Karpas-422 (cell line): ENCODE measurements at places on chromosomes 3 and 15.

GRCh38 chr3:142987707-142988106 lies 13.7 kb upstream of the U2SURP start:
- DNase-seq: no peak

GRCh38 chr15:40830884-40831283 lies 2.4 kb upstream of the PPP1R14D start:
- no peak for DNase-seq

GRCh38 chr3:197561926-197562325 lies 6.2 kb upstream of the BDH1 start:
- no peak for DNase-seq

GRCh38 chr3:66532160-66532587 lies 31.4 kb upstream of the LRIG1 start:
- DNase-seq: no peak

GRCh38 chr15:74174219-74174957 lies 878 bp downstream of the ISLR start:
- DNase-seq: no peak

- no peak for DNase-seq
Observed at GRCh38 chr3:41258239-41258800, 59.0 kb downstream of the CTNNB1 start.

DNA sequence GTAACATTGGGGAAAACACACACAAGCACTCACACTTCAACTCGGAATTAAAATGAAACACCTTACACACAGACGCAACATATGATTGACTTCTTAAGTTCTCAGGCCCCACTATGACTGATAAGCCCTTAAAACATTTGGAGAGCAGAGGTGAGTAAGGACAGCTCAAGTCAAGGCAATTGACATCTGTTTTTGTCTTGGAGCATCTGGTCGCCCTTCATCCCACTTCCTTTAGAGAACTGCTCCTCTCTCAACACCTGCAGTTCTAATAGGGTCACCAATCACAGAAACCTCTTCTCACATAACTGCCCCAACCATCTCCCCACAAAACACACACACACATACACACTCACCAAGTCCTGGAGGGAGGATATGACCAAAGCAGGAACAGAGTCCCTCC lies 43.4 kb downstream of the ERC2 start:
- DNase-seq: no peak

DNA sequence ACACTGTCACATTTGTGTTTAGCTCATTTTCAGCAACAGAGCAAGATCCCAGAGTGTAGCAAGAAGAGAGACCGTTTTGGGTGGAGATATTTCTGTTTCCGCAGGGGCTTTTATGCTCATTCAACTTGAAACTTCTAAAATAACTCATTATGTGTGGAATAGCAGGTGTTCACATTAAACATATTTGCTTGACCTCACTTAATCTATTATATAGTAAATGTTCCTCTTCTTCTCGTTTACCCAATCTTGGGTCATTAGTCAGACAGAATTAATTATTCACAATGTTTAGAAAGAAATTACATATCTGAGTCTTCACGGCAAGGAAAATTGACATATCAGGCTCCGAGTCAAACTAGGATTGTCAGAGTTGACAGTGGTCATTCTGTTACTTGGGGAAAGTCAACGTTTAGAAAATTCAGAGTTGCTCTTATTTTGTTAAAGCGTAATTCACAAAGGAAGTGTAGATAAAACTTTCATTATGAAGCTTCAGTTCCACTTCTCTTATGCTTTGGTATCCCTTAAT lies 222.9 kb downstream of the TPRG1 start:
- DNase-seq: no peak

- no peak for DNase-seq
Observed at GRCh38 chr3:42032693-42033349, 58.3 kb upstream of the TRAK1 start.

GRCh38 chr3:68206524-68207117 lies 552.2 kb upstream of the SUCLG2 start:
- DNase-seq: peak; percentile 70

DNA sequence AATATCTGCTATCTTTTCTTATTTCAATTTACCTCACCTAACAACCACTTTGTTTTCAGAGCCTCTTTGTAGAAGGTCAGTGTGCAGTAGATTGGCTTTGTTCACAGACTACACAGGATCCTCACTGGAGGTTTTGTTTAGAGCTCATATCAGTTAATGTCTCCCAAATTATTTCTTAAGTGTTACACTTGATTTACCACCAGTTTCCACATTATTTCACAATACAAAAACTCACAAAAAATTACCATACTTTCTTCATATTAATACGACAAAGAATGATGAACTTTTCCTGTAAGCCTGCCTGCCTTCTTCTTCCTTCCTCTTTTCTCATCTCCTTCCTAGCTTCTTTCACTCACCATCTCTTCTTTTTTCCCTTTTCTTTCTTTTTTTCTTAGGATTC lies 133.3 kb downstream of the ALCAM start:
- no peak for DNase-seq

- DNase-seq: no peak
Observed at GRCh38 chr15:76135516-76135915, 75.7 kb downstream of the TMEM266 start.

DNA sequence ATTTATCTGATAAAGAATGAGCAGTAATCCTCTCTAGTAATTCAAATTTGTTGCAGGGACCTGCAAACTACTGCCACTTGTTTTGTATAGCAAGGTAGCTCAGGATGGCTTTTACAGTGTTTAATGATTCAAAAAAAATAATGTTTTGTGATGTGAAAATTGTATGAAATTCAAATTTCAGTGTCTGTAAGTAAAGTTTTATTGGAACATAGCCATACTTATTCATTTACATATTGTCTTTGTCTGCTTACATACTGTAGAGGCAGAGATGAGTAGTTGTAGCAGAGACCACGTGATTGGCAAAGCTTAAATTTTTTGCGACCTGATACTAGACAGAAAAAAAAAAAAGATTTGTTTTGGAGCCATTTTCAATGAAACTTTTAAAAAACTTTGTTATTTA lies 6.5 kb upstream of the UTS2B start:
- DNase-seq: no peak

DNA sequence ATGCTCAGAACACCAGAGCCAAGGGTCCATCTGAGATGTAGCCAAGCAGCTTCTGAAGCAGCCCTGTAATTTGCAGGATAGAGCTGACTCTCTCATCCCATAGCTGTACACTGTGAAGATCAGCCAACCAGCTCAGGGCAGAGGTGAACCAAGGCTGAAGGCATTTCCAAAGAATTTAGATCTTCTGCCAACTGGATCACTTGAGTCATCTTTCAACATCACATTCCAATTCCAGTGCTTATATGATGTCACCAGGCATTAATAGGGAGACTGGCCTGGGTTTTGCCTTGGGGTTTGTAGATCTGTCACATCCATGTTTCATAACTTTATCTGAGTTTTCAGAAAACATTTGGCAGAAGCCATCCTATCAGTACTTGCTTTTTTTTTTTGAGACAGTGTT lies 98.2 kb downstream of the NR2F2 start:
- no peak for DNase-seq

- peak; percentile 47 for DNase-seq
Observed at GRCh38 chr15:62125773-62126172, 39.3 kb downstream of the C2CD4B start.

DNA sequence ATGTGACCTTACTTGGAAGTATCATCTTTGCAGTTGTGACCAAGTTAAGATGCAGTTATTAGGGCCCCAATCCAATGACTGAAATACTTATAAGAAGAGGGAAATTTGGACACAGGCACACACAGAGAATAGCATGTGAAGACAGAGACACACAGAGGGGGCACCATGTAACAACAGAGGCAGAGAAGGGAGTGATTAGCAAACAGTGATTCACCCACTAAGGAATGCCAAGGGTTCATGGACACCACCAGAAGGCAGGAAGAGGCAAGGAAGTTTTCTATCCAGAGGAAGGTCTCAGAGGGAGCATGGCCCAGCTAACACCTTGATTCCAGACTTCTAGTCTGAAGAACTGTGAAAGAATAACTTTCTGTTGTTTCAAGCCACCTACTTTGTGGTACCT lies 25.0 kb downstream of the SIDT1 start:
- no peak for DNase-seq

DNA sequence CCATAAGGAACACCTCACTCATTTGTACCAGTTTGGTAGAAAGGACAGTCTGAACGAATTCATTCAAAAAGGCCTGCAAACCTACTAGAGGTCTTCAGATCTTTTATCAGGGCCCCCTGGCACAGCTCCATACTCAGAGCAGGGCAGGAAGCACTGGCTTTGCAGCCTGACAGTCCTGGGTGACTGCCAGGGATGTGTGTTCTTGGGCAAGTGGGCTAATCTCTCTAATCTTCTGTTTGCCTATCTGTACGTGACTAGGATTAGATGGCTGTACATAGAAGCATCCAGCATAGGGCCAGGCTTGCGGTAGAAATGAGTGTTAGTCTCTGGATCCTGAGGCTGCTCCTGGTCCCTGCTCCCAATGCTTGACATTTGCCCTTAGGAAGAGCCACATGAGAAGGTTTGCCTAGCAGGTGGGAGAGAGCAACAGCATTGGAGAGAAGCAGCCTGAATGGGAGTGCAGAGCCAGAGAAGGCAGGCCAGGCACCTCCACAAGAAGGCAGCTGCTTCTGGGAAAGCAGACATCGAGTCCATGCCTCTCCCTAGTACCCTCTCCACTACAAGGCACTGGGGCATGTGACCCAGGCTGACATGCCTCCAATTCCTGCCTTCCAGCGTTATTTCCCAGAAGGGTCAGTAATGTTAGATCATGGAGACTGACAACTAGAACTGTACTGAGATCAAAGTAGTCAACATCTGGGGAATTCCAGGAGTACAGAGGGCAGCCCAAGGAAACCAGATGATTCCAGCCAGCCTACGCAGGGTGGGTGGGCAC lies 1.0 kb upstream of the CXCR6 start:
- no peak for DNase-seq

GRCh38 chr3:120368172-120368571 lies 19.0 kb upstream of the LRRC58 start:
- DNase-seq: no peak

DNA sequence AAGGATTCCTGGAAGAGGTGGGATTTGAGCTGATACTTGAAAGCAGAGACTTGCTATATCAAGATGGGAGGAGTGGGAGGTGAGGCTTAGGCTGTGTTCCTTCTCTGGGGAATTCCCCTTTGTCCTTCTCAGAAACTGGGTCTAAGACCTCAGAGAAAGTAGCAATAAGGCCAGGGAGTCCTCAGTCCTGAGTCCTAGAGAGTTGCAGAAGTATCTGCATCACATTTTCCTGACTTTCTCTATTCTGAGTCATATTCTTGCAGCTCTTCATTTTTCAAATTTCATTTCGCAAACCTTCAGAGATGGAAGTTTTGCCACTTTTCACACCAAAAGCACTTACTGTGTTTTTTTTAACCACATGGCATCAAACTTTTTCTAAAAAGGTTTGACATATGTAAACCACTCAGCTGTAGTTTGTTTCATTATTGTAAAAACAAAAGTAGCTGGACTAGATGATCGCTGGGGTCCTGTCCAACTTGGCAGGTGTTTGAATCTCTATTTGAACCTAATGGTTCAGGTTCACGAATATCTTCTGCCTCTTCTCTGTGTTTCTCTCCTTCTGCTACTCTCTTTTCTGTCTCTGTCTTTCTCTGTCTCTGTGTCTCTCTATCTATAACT lies 21.3 kb downstream of the COLQ start:
- peak; percentile 11 for DNase-seq

DNA sequence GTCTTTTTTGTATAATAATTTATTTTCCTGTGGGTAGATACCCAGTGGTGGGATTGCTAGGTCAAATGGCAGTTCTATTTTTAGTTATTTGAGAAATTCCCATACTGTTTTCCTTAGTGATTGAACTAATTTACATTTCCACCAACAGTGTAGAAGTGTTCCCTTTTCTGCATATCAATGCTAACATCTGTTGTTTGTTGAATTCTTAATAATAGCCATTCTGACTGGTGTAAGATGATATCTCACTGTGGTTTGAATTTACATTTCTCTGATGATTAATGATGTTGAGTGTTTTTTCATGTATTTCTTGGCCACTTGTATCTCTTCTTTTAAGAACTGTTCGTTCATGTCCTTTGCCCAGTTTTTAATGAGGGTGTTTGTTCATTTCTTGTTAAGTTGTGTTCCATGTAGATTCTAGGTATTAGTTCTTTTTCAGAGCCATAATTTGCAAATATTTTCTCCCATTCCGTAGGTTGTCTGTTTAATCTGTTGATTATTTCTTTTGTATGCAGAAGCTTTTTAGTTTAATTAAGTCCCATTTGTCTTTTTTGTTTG lies 713.3 kb upstream of the EPHA6 start:
- no peak for DNase-seq

- DNase-seq: no peak
Observed at GRCh38 chr3:152696962-152697361, 138.0 kb upstream of the P2RY1 start.

GRCh38 chr15:89723031-89723430 lies 28.0 kb downstream of the MESP1 start:
- no peak for DNase-seq

GRCh38 chr15:98586066-98586465 lies 62.3 kb upstream of the IGF1R start:
- DNase-seq: no peak

DNA sequence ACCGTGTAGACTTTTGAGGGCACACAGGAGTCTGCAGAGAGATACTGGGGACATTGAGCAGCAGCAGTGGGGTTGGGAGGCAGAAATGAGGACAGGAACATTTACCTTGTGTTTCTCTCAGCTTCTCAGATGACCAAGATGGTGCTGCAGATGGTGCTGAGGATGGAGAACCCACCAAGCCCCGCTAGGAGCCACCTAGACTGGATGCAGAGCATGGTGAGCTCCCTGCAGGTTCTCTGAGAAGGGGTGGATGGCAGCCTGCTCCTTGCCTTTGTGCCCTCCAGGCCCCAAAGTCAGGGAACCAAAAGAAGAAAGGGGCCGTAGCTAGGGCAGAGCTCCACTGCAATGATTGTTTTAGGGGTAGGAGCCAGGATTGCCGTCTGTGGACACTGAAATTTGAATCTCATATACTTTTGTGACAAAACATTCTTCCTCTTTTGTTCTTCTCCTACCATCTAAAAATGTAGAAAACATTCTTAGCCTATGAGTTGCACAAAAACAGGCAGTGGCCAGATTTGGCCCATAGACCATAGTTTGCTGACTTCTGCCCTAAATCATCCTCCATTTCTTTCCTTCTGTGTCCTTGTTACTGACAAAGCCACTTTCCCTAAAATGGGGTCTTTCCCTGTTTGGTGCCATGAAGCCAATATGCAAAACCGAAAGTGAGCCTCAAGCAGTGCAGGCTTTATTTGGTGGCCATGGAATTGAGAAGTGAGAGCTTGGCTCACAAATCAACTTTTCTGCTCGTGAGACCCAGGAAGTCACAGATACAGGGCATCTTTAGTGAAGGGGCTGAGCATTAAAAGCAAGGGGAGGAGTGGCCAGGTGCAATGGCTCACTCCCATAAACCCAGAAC lies 11.9 kb upstream of the MUC20 start:
- peak; percentile 39 for DNase-seq

DNA sequence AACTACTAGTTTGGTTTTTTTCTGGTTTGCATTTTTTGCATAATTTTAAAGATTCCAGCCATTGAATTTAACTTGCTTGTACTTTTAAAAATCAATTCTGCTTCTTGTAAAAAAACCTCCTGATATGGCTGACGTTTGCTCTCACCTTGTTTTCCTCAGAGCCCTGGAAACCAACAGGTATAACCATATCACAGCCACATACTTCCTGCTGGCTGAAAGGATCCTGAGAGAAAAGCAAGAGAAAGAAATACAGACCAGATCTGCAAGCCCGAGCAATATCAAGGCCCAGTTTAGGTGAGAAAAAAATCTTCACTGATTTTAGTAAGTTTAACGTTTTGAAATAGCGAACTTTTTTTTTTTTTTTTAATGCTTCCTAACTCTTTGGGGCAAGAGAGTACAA lies 56.8 kb downstream of the SNRK start:
- no peak for DNase-seq

GRCh38 chr3:141112686-141113297 lies 61.6 kb downstream of the SPSB4 start:
- DNase-seq: no peak

- no peak for DNase-seq
Observed at GRCh38 chr3:54877730-54878129, 50.1 kb downstream of the LRTM1 start.
